ENCODE measurements at places on chromosomes 16 and 17.

GRCh38 chr17:2266045-2266864 lies 37.3 kb downstream of the SMG6 start:
- DNase-seq: no peak

GRCh38 chr17:42072323-42073187 lies 22.2 kb upstream of the C17orf113 start:
- DNase-seq: no peak

GRCh38 chr17:416293-417206 lies 63.9 kb upstream of the RPH3AL start:
- no peak for DNase-seq

GRCh38 chr17:54426296-54426886 lies 474.3 kb upstream of the TOM1L1 start:
- no peak for DNase-seq

DNA sequence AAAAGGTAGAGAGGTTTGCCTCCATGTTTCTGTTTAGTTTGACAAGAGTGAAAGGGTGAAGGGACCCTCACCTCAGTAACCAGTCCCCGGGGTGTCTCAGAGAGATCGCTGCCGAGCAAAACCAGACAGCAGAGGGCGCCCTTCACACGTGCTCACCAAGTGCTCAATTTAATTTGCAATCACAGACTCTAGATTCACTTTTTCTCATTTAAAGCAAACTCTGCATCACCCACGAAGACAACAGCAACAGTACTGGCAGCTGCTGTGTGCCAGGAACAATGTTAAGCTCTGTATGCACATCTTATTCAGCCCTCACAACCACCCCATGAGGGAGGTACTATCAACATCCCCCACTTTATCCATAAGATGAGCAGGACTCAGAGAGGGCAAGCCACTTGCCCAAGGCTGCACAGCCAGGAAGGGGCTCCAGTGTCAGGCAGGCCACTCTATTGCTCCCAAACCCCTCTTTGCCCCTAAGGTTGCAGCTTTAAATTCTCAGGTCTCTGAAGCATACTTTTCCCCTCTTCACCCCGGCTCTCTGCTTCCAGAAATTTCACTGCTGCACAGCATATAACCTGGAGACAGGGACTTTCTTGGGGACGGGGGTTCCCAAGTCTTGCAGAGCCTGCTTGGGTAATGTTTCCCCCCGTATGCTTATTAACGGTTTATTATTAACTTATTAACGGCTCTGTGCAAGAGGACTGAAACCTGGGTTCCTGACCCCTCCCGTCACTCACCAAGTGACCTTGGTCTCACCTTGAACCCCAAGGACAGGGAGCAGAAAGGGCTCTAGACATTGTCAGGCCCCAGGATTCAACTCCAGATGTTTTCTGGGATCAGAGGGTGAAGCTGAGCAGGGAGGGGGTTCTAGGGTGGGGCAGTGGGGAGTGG lies 70.9 kb downstream of the CNGB1 start:
- DNase-seq: no peak

- DNase-seq: no peak
Observed at GRCh38 chr16:70685938-70686375, at the start of gene MTSS2. Gene MTSS2, minus strand, starts transcription at chr16:70686053. Its CDS starts 262 bp downstream, at chr16:70685791.

GRCh38 chr17:1878419-1879121 lies 48.8 kb downstream of the RPA1 start:
- DNase-seq: no peak

DNA sequence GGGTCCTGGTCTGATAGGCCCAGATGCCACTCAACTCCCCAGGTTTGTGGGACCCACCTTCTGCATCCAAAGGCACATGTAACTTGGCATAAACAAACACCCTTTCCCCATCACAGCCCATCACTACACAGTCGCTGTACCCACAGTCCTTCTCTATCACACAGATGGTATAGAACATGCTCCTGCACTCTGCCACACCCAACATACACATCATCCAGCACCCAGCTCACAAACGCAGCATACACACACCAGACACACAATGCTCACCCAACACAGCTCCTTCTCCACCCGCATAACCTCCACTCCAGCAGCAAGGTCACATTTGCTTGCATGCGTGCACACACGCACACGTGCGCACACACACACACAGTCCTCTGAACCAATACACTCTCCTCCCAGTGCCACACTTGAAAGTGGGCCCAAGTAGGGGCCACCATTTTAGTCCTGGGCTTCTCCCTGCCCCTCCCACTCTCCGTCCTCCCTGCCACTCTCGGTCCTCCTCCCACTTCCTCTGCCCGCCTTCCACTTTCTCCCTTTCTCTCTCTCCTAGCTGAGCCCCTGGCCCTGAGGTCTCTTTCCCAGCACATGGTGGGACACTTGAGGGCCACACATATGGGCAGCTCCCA lies 8.5 kb upstream of the TMEM92 start:
- no peak for DNase-seq

DNA sequence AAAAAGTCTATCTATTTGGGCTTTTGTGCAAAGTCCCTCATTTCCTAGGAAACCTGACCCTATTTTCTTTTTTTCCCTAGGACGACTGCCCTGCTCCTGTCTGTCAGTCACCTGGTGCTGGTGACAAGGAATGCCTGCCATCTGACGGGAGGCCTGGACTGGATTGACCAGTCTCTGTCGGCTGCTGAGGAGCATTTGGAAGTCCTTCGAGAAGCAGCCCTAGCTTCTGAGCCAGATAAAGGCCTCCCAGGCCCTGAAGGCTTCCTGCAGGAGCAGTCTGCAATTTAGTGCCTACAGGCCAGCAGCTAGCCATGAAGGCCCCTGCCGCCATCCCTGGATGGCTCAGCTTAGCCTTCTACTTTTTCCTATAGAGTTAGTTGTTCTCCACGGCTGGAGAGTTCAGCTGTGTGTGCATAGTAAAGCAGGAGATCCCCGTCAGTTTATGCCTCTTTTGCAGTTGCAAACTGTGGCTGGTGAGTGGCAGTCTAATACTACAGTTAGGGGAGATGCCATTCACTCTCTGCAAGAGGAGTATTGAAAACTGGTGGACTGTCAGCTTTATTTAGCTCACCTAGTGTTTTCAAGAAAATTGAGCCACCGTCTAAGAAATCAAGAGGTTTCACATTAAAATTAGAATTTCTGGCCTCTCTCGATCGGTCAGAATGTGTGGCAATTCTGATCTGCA lies 12.9 kb downstream of the TMEM98 start:
- no peak for DNase-seq

DNA sequence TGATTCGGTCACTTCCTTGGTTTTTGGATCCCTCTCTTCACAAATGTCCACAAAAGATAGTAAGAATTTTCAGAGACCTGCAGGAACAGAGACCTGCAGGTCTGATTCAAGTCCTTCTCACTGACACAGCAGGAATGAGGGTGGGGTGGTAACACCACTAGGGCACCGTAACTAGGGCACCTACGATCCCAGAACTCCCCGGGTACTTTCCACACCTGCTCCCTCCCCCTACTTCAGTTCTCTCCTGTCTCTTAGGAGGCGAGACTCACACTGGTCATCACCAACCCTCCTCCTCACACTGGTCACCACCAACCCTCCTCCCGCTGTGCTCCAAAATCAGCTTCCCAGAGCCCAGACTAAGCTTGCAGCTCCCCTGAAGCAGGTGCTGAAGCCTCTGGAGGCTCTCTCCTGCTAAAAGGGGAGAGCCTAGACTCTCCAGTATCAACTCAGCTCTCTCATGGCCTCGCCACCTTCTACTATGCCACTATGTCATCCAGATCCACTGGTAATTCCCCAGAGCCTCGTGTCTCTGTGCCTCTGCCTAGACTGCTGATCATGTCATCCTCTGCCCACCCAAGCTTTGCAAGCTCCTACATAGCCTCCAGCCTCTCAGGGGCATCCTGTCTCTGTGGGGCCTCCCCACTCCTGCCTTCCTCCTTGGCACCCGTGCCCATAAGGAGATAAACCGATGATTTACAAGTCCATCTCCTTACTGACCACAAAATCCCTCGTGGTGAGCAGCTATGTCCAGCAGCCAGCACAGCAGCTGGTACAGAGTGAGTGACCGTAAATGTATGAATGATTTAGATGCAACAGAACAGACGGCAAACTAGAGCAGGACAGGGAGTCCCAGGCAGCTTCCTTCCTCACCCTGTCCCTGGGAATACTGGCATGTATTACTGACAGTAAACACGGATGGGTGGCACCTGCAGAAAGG lies 63.4 kb upstream of the GSG1L start:
- no peak for DNase-seq

- DNase-seq: no peak
Observed at GRCh38 chr17:9771465-9771864, 19.9 kb downstream of the DHRS7C start.

- DNase-seq: no peak
Observed at GRCh38 chr17:66944351-66945146, 20.0 kb upstream of the CACNG4 start.

DNA sequence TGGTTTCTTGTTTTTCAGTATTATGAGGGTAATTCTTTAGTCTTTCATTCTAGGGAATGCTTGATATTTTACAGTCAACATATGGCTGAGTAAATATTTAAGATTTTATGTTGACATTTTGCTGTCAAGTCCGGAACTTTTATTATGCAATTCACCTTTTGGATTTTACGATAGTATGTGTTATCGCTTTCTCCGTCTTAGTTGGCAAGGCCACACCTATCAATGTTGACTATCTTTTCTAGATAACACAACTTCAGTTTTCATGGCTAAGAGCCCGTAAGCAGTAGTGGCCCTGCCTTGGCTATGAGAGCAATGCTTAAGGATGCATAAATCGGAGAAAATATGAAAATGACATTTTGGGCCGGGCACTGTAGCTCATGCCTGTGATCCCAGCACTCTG lies 39.5 kb upstream of the CDH13 start:
- no peak for DNase-seq

GRCh38 chr17:34140006-34140405 lies 115.1 kb upstream of the CCL2 start:
- DNase-seq: no peak

DNA sequence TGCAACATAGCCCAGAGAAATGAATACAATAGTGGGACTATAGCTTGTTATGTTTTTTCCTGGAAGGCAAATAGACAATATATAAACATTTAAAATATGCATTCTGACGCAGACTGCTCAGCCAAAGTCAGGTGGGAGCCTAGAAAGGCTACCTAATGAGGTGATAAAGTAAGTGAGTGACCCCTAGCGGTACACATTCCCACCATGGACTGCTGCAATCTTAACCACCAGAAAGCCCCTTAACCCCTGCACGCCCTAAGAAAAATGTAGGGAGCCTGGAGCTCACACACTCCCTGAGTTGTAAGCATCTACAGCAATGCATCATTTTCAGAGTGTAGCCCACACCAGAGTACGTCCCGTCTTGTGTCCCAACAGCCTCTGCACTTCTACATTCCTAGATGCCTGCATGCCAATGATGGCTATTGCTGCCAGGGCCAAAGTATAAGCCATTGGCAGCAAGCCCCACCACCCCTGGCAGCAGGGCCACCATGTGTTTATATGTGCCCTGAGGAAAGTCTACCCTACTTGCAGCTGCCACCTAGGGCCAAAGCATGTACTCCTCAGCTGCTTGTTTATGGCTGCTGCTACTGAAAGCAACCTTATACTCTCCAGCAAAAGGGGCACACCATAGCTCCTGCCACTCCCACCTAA lies 127.6 kb downstream of the KIF2B start:
- DNase-seq: no peak

DNA sequence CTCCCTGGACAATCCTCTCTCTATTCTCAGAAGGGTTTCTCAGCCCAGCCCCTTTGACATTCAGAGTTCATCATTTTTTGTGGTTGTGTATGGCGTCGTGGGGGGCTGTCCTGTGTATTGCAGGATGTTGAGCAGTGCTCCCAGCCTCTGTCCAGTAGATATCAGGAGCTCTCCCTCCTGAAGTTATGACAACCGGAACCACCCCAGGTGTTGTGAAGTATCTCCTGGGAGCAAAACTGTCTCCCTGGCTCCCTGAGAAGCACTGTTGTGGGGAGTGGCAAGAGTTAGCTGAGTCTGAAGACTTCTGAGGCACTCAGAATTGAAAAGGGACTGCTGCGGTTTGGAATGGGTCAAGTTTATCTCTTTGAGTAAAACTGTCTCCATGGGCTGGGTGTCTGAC lies 55.9 kb upstream of the MGAT5B start:
- DNase-seq: no peak

DNA sequence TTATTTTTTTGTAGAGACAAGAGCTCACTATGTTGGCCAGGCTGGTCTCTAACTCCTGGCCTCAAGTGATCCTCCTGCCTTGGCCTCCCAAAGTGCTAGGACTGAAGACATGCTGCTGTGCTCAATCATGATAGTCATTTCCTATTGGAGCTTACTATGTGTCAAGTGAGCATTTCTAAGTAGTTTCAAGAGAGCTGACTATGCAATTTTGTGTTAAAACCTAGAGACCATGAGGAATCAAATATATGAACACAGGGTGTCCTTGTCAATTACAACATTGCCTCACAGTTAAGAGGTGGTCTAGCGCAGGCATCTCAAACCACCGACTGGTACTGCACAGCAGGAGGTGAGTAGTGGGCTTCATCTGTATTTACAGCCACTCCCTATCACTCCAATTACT lies 37.8 kb downstream of the MYH11 start:
- DNase-seq: no peak

- DNase-seq: no peak
Observed at GRCh38 chr17:9368631-9369030, 207.0 kb downstream of the STX8 start.

GRCh38 chr17:10779609-10780008 lies 24.3 kb downstream of the TMEM238L start:
- DNase-seq: no peak

DNA sequence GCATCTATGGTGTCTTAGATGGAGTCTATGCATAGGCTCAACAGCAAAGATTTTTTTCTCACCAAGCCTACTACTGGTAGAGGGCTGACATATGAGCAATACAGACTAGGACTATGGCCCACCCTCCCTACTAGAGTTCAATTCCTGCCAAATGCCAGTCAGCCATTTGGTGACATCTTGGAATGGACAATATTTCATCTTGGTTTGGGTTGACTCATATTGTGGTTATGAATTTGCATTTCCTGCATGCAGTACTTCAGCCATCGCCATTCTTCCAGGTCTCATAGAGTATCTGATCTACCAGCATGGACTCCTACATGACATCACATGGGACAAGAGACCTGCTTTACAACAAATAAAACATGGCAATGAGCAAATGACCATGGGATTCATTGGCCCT lies 778.1 kb upstream of the SOX9 start:
- no peak for DNase-seq

- no peak for DNase-seq
Observed at GRCh38 chr16:49875806-49876715, 20.1 kb upstream of the ZNF423 start.

GRCh38 chr17:67431249-67432015 lies 54.4 kb downstream of the PITPNC1 start:
- no peak for DNase-seq

DNA sequence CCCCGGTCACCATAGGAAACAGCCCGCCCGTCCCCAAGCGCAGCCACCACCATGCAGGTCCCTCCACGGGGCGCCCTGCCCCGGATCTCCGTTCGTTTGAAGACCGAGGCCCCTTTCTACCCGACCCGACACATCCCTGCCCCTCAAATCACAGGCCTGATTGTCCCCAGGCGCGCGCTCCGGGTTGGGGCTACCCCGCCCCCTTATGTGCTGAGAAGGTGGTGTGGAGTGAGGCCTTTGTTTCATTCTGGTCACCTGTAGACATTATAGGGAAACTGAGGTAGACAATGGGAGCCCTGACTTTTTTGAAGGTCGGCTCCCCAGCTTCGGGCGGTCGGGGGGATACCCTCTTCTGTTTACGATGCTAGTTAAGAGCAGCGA lies 763 bp upstream of the ACTG1 start:
- no peak for DNase-seq
